Small intestine (tissue), 16 donors: ENCODE measurements at places on chromosomes 3 and 15.

- H3K4me1 ChIP-seq = no peaks in the 10 kb centered on the region
- no peak overlapping the region for H3K4me3 ChIP-seq
- no peak for DNase-seq
- H3K27ac ChIP-seq = no peak overlapping the region
Measured at GRCh38 chr3:100877286-100877685, 115.9 kb downstream of the ABI3BP start.

DNA sequence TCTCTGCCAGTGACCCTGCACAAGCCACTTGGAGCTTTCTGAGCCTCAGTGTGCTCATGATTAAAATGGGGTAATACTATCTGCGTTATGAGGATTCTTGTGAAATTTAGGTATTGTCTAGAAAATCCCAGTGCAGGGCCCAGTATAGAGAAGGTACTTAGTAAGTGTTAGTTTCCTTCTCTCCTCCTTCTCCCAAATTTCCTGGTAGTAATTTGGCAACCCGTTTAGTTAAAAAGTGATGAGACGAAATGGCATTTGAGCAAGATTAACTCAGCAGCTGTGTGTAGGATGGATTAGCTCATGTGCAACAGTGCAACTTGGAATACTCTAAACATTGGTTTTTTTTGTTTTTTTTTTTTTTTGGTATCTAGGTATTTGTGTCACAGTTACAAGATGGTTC, 84.6 kb downstream of the SLCO3A1 start:
- H3K4me3 ChIP-seq = no peak overlapping the region
- no peaks in the 10 kb centered on the region for H3K27me3 ChIP-seq
- no peak overlapping the region for H3K27ac ChIP-seq
- no peak for DNase-seq
- H3K4me1 ChIP-seq = peaks cover 29% of the 10 kb centered on the region

- no peak overlapping the region for H3K4me3 ChIP-seq
- DNase-seq = no peak
- no peaks in the 10 kb centered on the region for H3K4me1 ChIP-seq
- peaks cover 3% of the 10 kb centered on the region for H3K27me3 ChIP-seq
- H3K36me3 ChIP-seq = no peaks in the 10 kb centered on the region
- no peak overlapping the region for H3K27ac ChIP-seq
Measured at GRCh38 chr15:91192285-91192684, 92.2 kb downstream of the SV2B start.

- DNase-seq = no peak
- H3K27me3 ChIP-seq = no peaks in the 10 kb centered on the region
- no peak overlapping the region for H3K4me3 ChIP-seq
- peaks cover 61% of the 10 kb centered on the region for H3K36me3 ChIP-seq
Measured at GRCh38 chr3:14431452-14431916, 29.1 kb downstream of the SLC6A6 start.

GRCh38 chr3:105997800-105998526, 129.2 kb upstream of the CBLB start:
- no peaks in the 10 kb centered on the region for H3K36me3 ChIP-seq
- peak; percentile 53 for DNase-seq
- no peak overlapping the region for H3K4me3 ChIP-seq
- H3K4me1 ChIP-seq = no peaks in the 10 kb centered on the region
- peak overlapping the region; percentile 76 for H3K27ac ChIP-seq

DNA sequence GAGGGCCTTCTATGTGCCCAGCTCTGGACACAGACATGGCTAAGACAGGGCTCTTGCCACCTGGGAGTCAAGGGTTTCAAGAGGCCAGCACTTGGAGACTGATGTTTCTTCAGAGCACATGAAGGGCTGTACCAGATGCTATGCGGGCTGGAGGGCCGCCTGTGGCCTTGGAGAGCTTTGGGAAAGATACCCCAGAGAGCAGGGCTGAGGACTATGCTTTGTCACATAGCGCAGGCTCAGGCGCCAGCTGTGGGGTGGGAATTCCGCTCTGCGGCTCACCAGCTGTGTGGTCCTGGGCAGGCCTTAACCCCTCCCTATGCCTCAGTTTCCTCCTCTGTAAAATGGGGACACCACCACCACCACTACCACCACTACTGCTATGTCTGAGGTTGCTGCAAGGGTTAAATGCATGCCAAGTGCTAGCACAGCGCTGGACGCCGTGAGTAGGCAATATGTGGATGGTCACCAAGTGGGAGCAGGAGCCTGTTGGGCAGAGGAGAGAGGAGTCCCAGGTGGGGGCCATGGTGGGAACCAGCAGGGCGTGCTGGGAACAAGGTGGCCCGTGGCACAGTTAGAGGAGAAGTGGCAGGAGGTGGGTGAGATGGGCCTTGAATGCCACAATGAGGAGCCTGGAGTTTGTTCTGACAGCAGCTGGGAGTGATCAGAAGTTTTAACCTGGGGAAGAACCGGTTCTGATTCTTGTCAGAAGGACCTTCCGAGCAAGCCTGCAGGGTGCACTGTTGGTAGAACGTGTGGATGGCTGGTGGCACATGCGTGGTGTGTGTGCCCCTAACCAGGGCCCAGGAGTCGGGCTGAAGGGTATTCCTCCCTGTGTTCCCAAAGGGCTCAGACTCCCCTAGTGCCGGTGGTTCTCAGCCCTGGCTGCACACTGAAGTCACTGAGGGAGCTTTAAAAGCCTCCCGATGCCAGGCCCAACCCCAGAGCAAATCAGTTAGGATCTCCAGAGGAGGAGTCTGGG, 41.7 kb downstream of the FEM1B start:
- no peak for DNase-seq
- no peak overlapping the region for H3K27ac ChIP-seq
- H3K27me3 ChIP-seq = no peaks in the 10 kb centered on the region
- H3K4me1 ChIP-seq = no peaks in the 10 kb centered on the region

GRCh38 chr3:43014241-43014640, 35.1 kb downstream of the GASK1A start:
- no peaks in the 10 kb centered on the region for H3K4me1 ChIP-seq
- no peaks in the 10 kb centered on the region for H3K27me3 ChIP-seq
- no peak overlapping the region for H3K4me3 ChIP-seq
- DNase-seq = no peak

DNA sequence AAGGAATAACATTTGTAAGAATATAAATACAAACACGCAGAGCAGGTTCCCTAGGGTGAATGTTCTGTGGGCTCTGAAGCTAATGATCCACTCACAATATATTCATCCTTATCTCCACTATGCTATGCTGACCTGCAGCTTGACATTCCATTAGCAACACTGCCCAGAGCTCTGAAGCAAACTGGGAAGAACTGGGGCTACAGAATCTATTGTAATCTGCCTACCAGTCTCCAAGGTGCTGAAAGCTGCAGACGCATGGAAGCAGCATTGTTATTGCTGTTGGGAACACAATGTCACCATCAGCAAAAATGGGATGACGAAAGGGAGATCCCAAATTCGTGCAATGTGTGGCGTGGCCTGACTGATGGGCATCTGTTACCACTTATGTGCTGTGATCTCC, 316.7 kb upstream of the RORA start:
- no peaks in the 10 kb centered on the region for H3K27me3 ChIP-seq
- H3K4me1 ChIP-seq = no peaks in the 10 kb centered on the region
- no peak for DNase-seq
- no peak overlapping the region for H3K27ac ChIP-seq
- H3K36me3 ChIP-seq = no peaks in the 10 kb centered on the region

GRCh38 chr15:92800013-92800412, 100.1 kb upstream of the CHD2 start:
- DNase-seq = no peak
- no peak overlapping the region for H3K4me3 ChIP-seq
- no peak overlapping the region for H3K27ac ChIP-seq
- no peaks in the 10 kb centered on the region for H3K36me3 ChIP-seq
- no peaks in the 10 kb centered on the region for H3K4me1 ChIP-seq

DNA sequence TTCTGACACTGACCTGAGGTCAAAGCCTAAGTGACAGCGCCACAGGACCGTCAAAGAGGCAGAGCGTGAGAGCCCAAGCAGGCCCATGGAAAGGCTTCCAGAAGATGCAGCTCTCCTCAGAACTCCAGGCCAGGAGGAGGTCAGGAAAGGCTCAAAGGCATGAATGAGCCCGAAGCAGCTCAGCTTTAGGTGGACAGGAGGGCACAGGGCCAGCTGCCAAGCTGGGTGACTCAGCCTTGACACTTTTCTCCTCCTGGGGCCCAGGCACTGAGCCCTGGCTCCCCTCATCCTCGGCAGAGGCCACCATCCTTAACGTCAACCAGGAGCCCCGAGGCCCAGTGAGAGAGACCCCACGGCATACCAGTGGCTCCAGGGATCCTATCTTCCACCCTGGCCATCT, 62.9 kb downstream of the ADCY5 start:
- no peak for DNase-seq
- no peak overlapping the region for H3K4me3 ChIP-seq
- H3K36me3 ChIP-seq = peaks cover 10% of the 10 kb centered on the region
- no peaks in the 10 kb centered on the region for H3K27me3 ChIP-seq

GRCh38 chr3:160538895-160539294, 26.5 kb downstream of the KPNA4 start:
- no peak for DNase-seq
- H3K4me1 ChIP-seq = no peaks in the 10 kb centered on the region
- H3K36me3 ChIP-seq = no peaks in the 10 kb centered on the region

GRCh38 chr3:23696842-23697241, 108.9 kb upstream of the UBE2E1 start:
- no peaks in the 10 kb centered on the region for H3K36me3 ChIP-seq
- DNase-seq = peak; percentile 47
- H3K27me3 ChIP-seq = no peaks in the 10 kb centered on the region
- no peaks in the 10 kb centered on the region for H3K4me1 ChIP-seq
- H3K27ac ChIP-seq = no peak overlapping the region
- no peak overlapping the region for H3K4me3 ChIP-seq

- no peaks in the 10 kb centered on the region for H3K36me3 ChIP-seq
- no peaks in the 10 kb centered on the region for H3K27me3 ChIP-seq
- no peaks in the 10 kb centered on the region for H3K4me1 ChIP-seq
- H3K27ac ChIP-seq = no peak overlapping the region
- peak; percentile 64 for DNase-seq
- no peak overlapping the region for H3K4me3 ChIP-seq
Measured at GRCh38 chr3:40191850-40192448, 117.6 kb upstream of the EIF1B start.

DNA sequence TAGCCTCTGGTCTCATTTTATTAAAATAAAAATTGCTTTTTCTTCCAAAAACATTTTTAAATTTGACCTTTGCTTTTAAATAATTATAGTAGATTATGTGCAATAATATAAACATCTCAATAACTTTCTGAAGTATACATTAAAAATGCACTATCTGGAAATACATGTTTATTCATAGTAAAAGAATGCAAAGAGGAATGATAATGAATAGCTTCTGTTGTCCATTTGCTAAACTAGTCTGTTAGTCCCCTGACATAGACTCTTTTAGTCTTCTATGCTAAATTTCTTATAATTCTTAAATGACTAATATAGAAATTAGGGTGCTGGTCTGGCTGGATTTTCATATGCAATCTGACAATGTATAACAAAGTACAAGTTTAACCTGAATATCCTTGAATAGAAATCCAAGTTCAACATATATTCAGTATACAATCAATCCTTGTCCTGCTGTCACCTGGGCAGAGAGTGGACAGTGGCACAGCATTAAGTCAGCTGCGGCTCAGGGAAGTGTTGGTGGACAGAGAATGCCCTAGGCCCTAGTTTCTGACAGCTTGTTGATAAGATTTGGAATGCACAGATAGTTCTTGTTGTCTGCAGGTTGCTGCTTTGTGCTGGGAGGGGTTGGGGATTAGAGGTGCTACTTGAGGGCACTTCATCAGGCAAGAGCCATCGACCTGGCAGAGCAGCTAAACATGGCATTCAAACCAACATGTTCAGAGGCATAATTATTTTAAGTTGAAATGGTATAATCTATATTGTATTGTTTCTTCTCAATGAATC, 161.7 kb downstream of the MBNL1 start:
- no peak for DNase-seq
- no peak overlapping the region for H3K27ac ChIP-seq
- no peak overlapping the region for H3K4me3 ChIP-seq
- peaks cover 5% of the 10 kb centered on the region for H3K36me3 ChIP-seq

GRCh38 chr3:15665510-15666150, 64.1 kb downstream of the BTD start:
- no peaks in the 10 kb centered on the region for H3K4me1 ChIP-seq
- no peak overlapping the region for H3K27ac ChIP-seq
- no peak overlapping the region for H3K4me3 ChIP-seq

DNA sequence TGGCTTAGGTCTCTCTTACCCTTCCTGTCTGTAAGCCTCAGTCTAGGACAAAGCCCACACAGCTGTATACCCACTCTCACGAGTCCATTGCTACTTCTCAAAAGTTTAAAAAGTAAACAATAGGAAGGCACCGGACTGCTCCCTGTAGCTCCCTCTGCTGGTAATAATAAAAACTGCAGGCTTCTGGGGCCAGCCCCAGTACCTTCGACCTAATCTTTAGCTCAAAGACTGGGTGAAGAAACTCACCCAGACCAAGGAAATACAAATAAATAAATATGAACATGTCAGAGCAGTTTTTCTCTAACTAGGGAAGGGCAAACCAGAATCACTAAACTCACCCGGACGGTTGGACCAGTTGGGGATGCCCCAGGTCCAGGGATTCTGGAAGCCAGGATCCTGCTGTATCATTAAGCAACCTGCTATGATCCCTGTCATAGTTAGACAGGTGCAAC, 5.0 kb downstream of the FAM219B start:
- H3K27me3 ChIP-seq = no peaks in the 10 kb centered on the region
- H3K4me3 ChIP-seq = no peak overlapping the region
- peaks cover 73% of the 10 kb centered on the region for H3K36me3 ChIP-seq
- H3K27ac ChIP-seq = no peak overlapping the region
- peak; percentile 77 for DNase-seq

GRCh38 chr3:145259166-145259880, 901.7 kb downstream of the PLOD2 start:
- H3K4me1 ChIP-seq = no peaks in the 10 kb centered on the region
- no peak overlapping the region for H3K4me3 ChIP-seq
- H3K27me3 ChIP-seq = no peaks in the 10 kb centered on the region
- H3K36me3 ChIP-seq = no peaks in the 10 kb centered on the region
- DNase-seq = no peak
